ENCODE measurements at places on chromosomes 13 and 19.

DNA sequence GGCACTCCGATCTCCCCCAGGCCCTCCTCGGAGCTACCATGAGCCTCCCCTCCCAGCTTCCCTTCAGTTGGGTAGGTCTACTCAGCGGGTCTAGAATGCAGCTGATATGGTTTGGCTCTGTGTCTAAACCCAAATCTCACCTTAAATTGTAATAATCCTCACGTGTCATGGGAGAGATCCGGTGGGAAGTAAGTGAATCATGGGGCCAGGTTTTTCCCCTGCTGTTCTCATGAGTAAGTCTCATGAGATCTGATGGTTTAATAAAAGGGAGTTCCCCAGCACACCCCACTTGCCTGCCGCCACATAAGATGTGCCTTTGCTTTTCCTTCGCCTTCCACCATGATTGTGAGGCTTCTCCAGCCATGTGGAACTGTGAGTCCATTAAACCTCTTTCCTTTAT lies 14.5 kb upstream of the DOCK9 start:
- no peak for DNase-seq

DNA sequence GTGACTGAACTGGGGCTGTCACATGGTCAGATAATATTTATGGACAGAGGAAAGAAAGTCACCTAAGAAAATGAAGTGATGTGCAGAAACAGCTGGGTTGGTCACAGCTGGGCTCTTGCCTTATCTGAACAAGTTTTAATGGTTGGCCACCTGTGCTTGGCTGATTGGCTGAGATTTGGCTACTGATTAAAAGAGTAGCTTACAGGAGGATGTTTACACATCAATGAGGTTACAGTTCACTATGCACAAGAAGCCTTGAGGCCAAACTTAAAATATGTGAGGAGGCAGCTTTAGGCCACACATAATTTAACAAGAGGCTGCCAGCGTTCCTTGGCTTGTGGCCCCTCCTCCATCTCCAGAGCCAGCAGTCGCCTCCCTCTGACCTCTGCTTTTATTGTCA lies 99.2 kb upstream of the C1QTNF9B start:
- DNase-seq: no peak

GRCh38 chr19:42140125-42140754 lies 8.0 kb upstream of the POU2F2 start:
- DNase-seq: peak; percentile 84

DNA sequence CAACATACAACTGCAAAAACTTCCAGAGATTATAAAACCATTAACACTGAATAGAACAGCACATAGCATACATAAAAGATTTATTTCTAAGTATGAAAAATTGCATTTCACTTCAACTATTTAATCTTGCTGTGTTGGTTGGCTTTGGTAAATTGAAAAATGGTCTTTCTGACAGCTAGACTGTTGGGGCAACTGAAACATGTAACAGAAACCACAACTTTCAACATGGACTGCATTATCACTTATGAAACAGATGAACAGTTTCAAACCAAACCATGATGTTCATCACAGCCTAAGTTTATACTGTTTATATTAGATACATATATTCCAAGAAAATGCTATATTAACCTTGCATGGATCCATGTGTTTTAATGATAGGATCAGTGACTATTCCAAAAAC lies 324.1 kb upstream of the PCDH9 start:
- no peak for DNase-seq

GRCh38 chr19:3687774-3688706 lies 12.2 kb downstream of the PIP5K1C start:
- DNase-seq: peak; percentile 18

DNA sequence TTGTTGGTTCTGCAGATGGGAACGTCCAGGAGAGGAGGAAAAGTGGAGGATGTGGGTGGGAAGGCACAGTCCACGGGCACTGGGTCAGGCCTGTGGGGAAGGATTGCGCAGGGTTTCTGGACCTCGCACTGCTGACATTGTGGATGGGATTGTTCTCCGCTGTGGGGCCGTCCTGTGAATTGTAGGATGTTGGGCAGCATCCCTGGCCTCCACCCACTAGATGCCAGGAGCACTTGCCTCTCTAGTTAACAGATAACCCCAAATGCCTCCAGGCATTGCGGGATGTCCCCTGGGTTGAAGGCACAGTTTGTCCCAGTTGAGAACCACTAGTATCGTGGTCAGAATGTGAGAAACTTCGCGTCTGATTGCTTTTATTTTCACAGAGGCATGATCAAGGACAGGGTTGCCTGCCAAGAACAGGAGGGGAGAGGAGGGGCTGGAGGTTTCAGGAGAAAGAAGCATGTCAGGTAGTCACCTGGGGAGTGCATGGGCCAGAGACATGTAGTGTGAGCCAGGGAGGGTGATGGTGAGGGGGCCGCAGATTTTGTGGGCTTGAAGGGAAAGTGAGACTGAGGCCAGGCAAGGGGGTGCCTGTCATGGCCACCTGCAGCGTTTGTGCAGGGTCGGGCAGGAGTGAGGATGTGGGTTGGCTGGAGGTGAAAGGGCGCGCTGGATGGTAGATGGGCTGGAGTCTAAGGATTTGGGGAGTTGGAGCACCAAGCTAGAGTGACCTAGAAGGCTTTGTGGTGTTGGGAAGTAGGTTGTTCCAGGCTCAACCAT lies 3.2 kb downstream of the ZNF628 start:
- DNase-seq: no peak

DNA sequence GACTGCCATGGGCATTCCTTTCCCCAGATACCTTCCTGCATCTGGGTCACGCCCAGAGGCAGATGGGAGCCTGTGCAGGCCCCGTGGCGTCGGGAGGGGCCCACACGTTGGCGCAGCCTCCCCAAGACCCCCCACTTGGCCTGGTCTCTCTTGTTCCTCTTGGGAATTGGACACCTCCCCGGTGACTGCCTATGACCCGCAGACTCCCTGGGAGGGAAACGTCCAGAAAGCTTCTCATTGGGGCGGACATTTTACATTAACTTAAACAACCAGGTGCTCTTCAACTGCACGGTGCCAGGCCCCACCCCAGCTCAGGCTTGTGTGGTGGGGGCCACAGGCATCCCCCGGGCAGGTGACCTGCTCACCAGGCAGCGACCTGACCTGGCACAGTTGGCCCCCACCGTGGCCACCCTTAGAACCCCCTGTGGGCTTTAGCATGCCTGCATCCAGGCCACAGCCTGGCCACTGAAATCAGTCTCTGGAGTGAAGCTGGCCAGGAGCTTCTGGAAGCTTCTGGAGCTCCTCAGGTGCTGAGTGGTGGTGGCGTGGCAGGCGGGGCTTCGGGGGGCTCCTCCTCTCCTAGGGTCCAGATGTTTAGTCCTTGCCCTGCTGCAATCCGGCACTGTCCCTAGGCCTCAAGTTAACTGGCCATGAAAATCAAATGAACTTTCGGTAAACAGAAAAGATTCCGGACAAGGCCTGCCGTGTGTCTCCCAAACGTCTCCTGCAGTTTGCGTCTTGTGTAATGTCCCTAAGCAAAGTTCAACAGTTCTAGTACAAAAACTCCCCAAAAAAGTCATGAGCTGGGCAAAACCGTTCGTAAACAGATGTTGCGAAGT lies 8.5 kb upstream of the PROZ start:
- no peak for DNase-seq
